CD4-positive, alpha-beta T cell treated with Interleukin-4 for 1 hour (primary cell): ENCODE measurements at places on chromosomes 13 and 19.

- DNase-seq: no peak
Observed at GRCh38 chr13:35283856-35284255, 192.6 kb downstream of the MAB21L1 start.

DNA sequence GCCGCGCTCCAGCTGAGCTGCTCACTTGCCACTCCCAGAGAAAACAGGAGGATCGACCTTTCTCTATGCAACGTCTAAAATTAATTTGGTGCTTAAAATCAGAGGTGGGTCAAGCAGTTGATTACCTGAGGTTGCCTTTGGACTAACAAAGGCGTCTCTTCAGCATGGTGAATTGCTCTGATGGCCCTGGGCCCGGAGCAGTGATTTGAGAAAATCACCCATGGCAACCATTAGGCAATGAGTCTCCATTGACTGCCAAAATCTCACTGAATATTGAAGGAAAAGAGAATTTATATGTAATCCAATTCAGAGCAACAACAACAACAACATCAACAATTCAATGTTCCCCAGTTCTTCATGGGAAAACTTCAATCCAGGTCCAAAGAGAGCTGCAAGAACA lies 61.8 kb downstream of the IRS2 start:
- no peak for DNase-seq

- no peak for DNase-seq
Observed at GRCh38 chr13:27183561-27184147, 12.0 kb upstream of the USP12 start.

- DNase-seq: no peak
Observed at GRCh38 chr13:73327579-73327978, 268.8 kb downstream of the KLF5 start.

- DNase-seq: no peak
Observed at GRCh38 chr19:2627855-2628254, 74.6 kb downstream of the GNG7 start.

DNA sequence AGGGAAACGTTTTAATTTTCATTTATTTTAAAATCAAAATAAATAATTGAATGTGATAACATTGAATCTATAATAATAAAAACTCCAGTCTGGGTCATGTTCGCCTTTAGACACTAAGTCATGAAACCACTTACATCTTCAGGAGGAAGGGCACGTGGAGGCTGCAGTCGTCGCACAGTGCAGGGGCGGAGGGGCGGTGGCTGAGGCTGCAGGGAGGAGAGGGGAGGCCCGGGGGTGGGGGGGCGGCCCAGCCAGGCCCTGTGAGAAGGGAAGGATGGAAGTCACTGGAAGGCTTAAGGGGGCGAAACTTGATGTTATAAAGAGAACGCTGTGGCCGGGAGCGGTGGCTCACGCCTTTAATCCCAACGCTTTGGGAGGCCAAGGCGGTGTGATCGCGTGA lies 14.9 kb upstream of the LATS2 start:
- DNase-seq: no peak

- no peak for DNase-seq
Observed at GRCh38 chr19:14085309-14085995, at the start of gene C19orf67. Gene C19orf67 (minus strand): TSS chr19:14085783. CDS start chr19:14085627, 156 bp downstream.

DNA sequence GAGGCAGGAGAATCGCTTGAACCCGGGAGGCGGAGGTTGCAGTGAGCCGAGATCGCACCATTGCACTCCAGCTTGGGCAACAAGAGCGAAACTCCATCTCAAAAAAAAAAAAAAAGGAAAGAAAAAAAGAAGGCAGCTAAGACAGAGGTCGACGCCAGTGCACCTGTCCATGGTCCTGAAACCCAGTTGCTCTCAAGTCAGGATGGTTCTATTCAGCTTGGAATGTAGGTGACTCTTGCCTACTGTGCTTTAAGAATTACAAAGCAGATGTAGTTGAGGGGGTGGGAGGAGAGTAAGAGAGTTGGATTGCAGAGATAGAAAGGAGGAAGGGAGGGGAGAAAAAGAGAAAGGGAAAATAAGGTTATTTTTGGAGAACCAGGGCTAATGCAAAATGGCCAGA lies 18.7 kb downstream of the CACNG7 start:
- peak; percentile 18 for DNase-seq

- no peak for DNase-seq
Observed at GRCh38 chr19:41758846-41759245, 3.5 kb downstream of the CEACAM6 start.

GRCh38 chr19:574658-575526 lies 2.5 kb downstream of the BSG start:
- no peak for DNase-seq

- DNase-seq: peak; percentile 28
Observed at GRCh38 chr13:20669162-20669561, 34.3 kb upstream of the IL17D start.

GRCh38 chr19:45464274-45464673 lies 3.5 kb upstream of the FOSB start:
- no peak for DNase-seq

- no peak for DNase-seq
Observed at GRCh38 chr13:74166261-74167004, 32.2 kb upstream of the KLF12 start.

- no peak for DNase-seq
Observed at GRCh38 chr13:99717959-99718674, 216.8 kb downstream of the TM9SF2 start.

DNA sequence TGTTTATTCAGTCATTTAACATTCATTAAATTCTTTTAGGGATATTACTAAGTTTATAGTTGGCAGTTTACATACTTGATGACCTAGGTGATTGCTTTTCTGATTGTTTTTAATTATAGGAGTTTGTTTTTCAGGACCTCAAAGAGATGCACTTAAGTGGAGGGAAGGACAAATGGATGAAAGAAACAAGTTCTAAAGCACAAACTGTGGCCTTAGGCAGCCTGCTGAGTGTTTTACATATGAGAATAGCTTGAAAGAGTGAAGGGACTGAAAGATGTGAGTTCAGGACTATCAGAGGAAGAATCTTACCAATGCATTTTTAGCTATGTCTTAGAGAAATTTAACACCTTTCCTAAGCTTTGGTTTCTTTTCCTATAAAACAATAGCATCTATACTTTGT lies 402.6 kb downstream of the KLF12 start:
- DNase-seq: no peak

DNA sequence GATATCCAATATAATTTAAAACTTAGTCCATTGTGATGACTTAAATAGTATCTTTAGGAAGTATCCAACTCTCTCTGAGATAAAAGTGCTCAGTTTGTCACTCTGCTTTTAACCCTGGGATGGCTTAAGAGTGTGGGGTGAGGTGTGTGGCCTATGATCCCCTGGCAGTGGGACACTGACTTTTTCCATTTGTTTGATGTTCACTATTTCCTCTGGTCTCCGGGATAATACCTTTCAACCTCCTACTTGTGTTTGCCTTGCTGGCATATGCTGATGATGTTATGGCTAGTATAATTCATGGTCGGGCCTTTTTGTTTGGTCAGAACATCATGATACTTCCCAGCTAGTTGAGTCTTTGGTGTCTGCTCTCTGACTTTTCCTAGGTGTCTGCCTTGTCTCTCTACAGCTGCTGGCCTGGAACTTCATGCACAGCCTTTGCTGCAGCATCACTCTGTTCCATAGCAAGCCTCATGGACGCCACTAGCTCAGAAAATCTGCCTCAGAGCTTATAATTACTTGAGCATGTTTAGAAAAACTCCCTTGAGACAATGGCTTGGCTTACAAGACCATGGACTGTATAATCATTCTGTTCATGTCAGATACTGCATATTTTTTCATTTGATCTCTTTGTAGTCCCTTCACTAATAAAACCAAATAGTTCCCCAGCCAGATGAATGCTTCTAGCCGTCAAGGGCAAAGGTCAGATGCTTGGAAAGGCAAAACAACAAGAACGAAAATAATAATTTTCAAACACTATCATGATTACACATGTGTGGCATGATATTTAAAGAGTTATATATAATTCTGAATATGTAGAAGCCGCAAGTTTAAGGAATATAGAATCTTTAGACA lies 75.2 kb downstream of the WDFY2 start:
- DNase-seq: no peak

GRCh38 chr13:30159446-30159839 lies 147.9 kb downstream of the KATNAL1 start:
- DNase-seq: no peak

DNA sequence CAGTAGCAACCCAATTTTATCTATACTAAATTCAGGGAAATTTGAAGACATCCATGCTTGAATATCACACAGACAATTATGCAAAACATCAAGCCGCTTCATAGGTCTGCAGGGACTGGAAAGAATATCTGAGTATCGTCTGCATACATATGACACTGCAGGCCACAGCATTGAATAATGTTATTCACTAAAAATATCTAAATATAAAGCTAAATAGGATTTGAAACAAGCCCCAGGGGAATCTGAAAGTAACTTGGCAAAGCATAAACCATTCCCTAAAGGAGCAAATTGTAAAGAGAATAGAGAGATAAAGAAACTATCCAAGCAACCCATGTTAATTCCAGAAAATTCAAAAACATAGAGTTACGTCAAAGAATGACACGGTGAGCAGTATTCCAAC lies 1251.0 kb downstream of the PCDH17 start:
- DNase-seq: no peak

- DNase-seq: no peak
Observed at GRCh38 chr19:16340092-16340491, 15.5 kb downstream of the KLF2 start.
